ENCODE measurements at places on chromosomes 5 and 9.

- no peak for DNase-seq
These were observed 58.0 kb downstream of the UBE2QL1 start for GRCh38 chr5:6506611-6507010.

- no peak for DNase-seq
These were observed 201.8 kb downstream of the FOXD4L6 start for GRCh38 chr9:40926404-40927259.

GRCh38 chr5:91146230-91146629 is 236.9 kb downstream of the ARRDC3 start:
- DNase-seq: no peak

- DNase-seq: no peak
These were observed 552.8 kb downstream of the SEMA5A start for GRCh38 chr5:8993031-8993430.

DNA sequence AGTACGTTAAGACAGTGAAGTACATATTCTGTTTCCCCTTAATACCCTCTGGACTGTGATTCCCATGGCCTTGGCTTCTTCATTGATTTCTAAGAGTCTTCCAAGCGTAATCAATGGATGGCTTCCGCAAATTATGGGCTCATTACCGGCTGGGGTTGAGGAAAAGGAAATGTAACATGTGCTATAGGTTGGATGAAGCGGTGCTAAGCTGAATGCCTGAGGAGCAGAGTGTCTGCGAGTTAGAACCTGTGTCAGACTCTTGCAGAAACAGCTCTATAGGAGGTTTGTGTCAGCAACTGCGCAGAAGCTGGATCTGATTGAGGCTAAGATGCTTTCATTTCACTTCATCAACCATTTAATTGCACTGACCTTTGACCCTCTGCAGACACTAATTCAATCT is 114.3 kb upstream of the CDH18 start:
- DNase-seq: no peak

DNA sequence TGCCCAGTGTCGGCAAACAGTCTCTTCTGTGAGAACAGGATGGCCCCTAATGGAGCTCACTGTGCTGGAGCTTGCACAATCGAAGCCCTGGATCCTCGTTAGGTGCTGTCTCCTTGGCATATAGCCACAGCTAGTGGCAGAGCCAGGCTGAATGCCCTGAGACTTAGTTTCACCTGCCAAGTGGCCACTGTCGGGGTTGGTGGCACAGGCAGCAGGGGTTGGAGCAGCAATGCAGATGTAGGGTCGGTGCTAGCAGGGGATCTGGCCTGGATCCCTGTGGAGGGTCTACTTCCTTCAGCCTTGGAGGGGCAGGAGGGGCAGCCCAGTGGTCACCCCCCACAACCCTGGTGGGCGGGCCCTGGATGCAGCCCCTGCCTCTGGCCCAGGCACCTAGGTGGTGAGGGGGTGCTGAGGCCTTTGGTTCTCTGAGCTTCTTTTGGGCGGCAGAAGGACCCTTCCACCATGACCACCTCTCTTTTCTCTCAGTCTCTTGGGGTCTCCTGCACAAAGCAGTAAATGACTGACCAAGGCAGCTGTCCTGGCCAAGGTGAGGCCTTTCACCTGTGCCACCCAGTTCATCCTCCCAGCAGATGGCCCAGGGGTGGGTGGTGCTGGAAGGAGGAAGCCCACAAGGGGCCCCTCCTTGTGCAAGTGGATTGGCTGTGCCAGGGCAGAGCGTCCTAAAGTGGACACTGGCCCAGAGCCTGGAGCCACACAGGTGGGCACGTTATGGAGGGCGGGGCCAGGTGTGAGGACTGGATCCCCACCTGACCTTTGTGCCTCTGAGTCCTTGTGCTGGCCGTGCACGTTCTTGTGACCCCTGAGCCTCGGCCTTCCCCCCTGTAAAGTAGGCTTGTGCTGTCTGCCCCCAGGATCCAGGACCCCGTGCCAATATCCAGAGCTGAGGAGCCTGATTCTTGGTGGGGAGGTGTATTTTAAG is 44.8 kb downstream of the PHF2 start:
- no peak for DNase-seq

DNA sequence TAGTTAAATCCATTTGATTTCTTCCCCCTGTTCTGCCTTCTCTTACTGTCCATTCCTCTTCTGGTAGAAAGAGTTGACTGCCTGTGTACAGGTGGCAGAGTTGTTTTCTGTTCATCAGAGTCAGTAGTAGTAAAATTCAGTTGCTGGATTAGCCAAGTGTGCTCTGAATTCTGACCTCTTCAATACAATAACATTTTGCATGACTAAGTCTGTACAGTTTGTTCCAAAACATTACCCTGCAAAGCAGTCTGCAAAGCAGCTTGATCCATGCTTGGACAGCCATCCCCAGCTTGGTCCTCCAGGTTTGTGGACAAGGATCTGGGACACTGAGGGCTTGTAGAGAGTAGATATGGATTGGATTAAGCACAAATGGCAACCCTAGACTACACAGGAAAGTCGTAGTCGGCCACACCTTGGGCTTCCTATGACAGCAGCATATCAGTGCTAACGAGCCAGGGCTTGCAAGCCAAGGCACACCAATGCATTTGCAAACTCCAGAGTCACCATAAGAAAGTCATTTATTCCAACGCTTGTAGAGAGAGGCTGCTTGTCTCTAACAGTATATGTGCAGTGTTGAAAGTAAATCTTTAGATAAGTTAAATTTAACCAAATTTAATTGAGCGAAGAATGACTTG is 25.2 kb downstream of the IL12B start:
- DNase-seq: no peak

Measured in fibroblast of skin of abdomen (primary cell).